ENCODE measurements at places on chromosomes 13 and 19. TPM values are rescaled to one million over a fixed set of nuclear protein-coding genes. Genes with fewer than 3 reads are reported as not detected.

The TMEM238 gene
- 0.55 TPM for polyA plus RNA-seq

The SH3GL1 gene
- polyA plus RNA-seq, result 75.6 TPM

The LILRB2 gene
- not detected for polyA plus RNA-seq

The FUT1 gene
- 4.4 TPM for polyA plus RNA-seq

The ZNF524 gene
- 6.0 TPM for polyA plus RNA-seq

The PSG1 gene
- polyA plus RNA-seq, result not detected

The UHRF1 gene
- polyA plus RNA-seq, result 24.5 TPM

The SHISA7 gene
- polyA plus RNA-seq, result 0.32 TPM

The CALR3 gene
- polyA plus RNA-seq, result 0.42 TPM

The CEACAM16 gene
- polyA plus RNA-seq, result not detected

The KIR2DL4 gene
- polyA plus RNA-seq, result not detected

The MAST1 gene
- polyA plus RNA-seq, result 8.9 TPM

The ZNF208 gene
- not detected for polyA plus RNA-seq

The DCT gene
- polyA plus RNA-seq, result not detected

The RCBTB2 gene
- polyA plus RNA-seq, result 8.1 TPM

The CEACAM6 gene
- not detected for polyA plus RNA-seq

The FKBP8 gene
- 164 TPM for polyA plus RNA-seq

The PRR19 gene
- polyA plus RNA-seq, result 4.1 TPM

The SLITRK1 gene
- 0.29 TPM for polyA plus RNA-seq

The CXCL17 gene
- polyA plus RNA-seq, result not detected

The CGB2 gene
- not detected for polyA plus RNA-seq

The AMER2 gene
- 0.31 TPM for polyA plus RNA-seq

The NCR1 gene
- polyA plus RNA-seq, result 1.8 TPM

The IGSF23 gene
- polyA plus RNA-seq, result not detected

The ZNF610 gene
- 5.3 TPM for polyA plus RNA-seq

The CCDC8 gene
- 6.0 TPM for polyA plus RNA-seq

The KCNJ14 gene
- polyA plus RNA-seq, result 0.73 TPM

The CFD gene
- polyA plus RNA-seq, result 3.4 TPM

The SLITRK5 gene
- polyA plus RNA-seq, result 0.42 TPM

The CEACAM21 gene
- polyA plus RNA-seq, result not detected

The CYP2A6 gene
- polyA plus RNA-seq, result not detected

The EMP3 gene
- polyA plus RNA-seq, result 27.9 TPM

The DGKH gene
- 2.1 TPM for polyA plus RNA-seq
